ENCODE measurements at places on chromosomes 13 and 19.

- no peak for DNase-seq
Measured at GRCh38 chr19:10431943-10432735, 11.8 kb downstream of the PDE4A start.

- no peak for DNase-seq
Measured at GRCh38 chr13:94481941-94482340, 2.5 kb upstream of the DCT start.

DNA sequence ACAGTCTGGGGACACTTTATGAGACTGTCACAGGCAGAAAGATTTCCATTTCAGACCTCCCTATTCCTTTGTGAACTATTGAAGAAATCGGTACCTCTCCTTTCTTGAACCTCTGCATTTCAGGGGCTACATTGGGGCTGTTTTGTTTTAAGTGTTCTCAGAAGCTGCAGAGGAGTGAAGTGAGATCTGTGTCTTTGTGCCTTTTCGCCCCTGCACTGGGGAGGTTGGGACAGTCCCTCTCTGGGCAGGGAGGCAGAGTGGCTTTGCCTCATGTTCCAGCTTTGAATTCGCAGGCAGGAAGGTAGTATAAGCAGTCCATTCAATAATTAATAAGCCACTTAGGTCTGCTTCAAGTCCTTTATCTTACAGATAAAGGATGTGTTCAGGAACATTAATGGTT, 9.5 kb upstream of the AMER2 start:
- no peak for DNase-seq

DNA sequence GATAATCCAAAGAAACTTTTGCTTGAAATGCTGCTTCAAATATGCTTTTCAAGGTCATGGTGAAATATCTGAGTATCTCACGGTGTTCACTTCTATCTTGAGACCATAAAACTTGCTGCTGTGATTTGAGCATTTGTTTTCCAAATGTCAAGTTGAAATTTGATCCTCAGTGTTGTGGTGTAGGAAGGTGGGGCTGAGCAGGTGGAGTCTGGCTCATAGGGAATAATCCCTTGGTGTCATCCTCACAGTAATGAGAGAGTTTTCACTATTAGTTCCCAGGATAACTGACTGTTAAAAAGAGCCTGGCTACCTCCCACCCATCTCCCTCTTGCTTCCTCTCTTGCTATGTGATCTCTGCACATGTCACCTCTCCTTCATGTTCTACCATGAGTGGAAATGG, 858.0 kb upstream of the SLITRK5 start:
- no peak for DNase-seq

DNA sequence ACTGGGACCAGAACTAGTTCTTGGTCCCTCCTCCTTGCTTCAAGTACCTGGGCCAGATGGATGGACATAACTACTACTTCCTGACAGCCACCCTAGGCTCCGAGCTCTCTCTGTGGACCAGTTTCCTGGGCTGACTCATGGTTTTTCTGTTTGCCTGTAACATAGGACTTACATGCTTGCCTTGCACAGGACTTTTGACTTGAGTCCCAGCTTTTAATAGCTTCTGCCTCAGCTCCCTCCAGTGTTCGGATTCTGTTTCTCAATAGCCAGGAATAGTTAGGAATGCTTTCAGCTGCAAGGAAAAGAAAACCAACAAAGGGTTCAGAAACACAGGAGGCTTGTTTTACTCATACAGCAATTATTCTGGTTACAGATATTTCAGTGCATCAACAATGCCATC, 405.9 kb downstream of the ZNF536 start:
- DNase-seq, result no peak

- no peak for DNase-seq
Measured at GRCh38 chr13:34124666-34125306, 306.8 kb downstream of the RFC3 start.

GRCh38 chr19:30206187-30206586, 166.0 kb upstream of the ZNF536 start:
- DNase-seq, result no peak

- no peak for DNase-seq
Measured at GRCh38 chr13:24123761-24124160, 36.8 kb upstream of the SPATA13 start.

- DNase-seq, result no peak
Measured at GRCh38 chr13:113526466-113527220, 36.1 kb upstream of the DCUN1D2 start.

DNA sequence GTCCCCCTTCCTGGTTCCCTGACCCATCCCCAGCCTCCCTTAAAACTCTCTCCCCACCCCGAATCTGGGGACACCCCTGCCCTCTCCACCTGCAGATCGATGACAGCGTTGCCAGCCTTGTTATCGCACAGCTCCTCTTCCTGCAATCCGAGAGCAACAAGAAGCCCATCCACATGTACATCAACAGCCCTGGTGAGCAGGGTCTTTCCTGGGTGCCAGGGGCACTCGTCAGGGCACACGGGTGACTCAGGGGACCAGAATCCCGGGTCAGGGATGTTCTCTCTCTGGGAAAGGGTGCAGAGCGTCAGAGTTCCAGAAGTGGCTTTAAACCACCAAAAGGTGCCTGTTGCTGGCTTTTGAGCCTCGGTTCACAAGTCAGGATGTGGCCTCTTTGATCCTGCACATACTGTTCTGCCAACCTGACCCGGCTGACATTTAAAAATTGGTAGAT, 1.0 kb downstream of the CLPP start:
- peak; percentile 55 for DNase-seq

DNA sequence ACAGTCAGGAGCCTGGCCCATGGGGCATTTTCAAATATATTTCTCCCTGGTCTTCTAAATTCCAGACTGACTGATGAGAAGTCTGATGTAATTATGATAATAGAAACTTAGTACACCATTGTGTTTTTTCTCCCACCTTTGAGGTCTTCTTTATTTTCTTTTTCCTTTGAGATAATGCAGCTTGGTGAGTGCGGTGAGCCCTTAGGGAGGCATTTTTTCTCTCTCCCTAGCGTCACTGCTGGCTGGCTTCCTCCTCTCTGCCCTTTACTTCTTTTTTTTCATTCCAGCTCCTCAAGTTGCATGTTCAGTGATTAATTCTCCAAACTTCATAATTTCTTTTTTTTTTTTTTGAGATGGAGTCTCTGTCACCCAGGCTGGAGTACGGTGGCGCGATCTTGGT, 12.8 kb upstream of the CDC42EP5 start:
- DNase-seq, result no peak

DNA sequence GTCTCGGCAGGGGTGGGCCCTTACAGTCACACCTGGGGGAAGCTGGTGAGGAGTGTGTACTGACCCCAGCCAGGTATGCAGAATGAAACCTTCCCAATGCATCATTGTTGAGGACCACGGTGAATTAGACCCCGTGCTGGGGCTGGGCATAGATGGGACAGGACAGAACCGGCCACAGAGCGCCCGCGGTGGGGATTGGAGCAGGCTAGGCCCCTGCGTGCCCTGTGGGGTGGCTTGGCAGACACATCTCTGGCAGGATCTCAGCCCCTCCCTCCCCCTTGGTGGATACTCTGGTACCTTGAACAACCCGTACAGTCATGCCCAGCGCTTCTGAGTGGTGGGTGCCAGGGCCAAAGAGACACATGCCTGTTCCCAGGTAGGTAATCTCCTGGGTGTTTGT, 200.6 kb downstream of the TEX29 start:
- no peak for DNase-seq

DNA sequence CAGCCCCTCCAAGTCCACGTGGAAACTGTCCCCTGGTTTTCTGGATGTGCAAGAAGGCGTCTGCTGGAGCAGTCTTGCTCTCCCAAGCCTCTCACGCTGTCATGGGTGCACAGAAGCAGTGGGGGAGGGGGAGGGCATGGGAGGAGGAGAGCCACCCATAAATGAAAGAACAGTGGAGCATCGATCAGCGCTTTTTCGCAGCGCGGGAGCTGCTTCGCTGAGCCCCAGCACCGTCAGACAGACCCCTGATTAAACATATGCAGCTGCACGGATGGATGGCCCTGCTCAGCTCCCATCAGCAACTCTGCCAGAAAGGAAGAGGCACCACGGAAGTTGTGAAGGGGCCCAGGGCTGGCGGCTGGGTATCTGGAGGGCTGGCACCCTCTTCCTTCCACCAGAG, 264.9 kb downstream of the UQCRFS1 start:
- no peak for DNase-seq

- no peak for DNase-seq
Measured at GRCh38 chr13:96744367-96745331, 249.6 kb downstream of the OXGR1 start.

DNA sequence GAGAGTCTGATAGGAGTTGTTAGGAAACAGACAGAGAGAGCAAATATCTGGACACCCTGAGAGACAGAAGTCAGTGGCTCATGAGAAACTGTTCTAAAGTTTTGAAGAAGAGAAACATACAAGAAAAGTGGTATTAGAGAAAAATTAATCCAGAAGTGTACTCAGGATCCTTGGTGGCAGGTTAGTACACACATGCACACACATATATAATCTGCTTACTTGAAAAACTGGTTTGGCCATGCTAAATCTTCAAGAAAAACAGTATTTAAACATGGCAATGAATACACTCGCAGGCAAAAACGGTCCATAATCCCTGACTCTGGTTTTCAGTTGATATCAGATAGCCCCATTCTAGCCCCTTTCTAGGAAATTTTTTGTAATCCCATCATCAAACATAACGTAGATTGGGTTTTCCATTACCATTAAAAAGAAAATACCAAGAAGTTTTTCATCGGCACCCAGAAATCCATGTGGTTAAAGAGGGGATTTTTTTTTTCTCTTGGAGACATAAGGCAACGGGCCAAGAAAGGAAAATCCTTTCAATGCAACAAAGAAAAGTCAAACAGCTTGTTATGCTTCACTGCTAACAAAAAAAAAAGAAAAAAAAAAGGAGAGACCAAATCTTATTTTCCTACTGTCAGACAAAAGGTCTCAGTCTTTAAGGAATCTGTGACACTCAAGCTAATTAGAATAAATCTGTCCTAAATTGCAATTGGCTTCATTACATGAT, 178.0 kb upstream of the MIR17HG start:
- DNase-seq, result no peak

DNA sequence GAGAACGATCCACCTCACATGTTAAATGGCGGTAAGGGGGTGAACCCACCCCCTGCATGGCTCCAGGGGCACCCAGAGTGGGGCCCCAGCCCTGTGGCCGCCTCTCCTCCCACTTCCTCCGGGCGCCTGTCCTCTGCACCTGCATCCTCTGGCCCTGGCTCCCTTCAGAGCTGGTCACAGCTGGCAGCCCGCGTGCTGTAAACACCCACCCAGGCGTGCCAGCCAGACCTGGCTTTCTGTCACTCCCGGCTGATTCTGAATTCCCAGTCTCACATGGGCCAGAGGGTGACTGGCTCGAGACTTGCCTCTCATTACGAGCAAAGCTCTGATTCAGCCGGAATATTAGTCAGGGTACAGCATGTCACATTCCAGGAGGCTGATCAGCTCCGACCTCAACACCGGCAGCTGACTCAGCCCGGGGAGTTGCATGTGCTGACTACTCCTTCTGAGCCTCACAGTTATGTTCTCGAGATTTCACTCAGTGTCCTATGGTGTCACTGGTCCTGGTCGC, 75.1 kb downstream of the GNG7 start:
- peak; percentile 70 for DNase-seq

GRCh38 chr19:35856546-35857149, at the start of gene KIRREL2:
KIRREL2 (plus strand) TSS chr19:35856911; CDS start chr19:35857120, 209 bp downstream.
- no peak for DNase-seq

- no peak for DNase-seq
Measured at GRCh38 chr13:113897161-113897560, 33.3 kb upstream of the GAS6 start.

- DNase-seq, result no peak
Measured at GRCh38 chr13:90443268-90443667, 904.2 kb upstream of the MIR17HG start.

DNA sequence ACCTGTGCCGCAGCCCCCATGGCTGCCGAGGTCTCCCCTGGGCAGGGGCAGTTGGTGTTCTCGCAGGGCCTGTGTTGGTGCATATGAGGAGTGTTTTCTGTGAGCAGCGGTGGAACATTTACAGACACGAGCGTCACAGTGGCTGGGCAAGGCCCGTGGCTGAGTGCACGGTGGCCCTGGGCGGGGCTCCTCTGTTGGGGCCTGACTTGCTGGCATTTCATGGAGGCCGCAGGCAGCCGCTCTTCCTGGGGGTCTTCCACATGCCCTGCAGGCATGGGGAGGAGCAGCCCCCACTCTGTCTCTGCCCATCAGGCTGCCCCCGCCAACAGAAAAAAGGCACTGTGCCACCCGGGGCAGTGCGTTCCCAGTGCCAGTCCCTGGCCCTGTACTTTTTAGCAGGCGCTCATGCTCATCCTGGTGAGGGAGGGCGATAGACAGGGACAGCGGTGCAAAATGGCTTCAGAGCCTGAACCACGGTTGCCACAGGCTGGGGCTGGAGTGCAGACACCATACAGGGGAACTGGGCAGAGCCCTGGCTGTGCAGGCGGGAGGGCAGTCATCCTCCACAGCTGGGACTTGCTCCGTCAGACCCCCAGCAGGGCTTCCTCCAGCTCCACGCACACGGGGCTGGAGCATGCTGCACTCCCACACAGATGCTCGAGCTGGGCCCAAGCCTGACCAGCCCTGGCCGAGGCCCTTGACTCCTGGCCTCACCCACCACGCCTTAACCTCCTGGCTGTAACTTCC, 23.5 kb downstream of the TFDP1 start:
- DNase-seq, result no peak

- no peak for DNase-seq
Measured at GRCh38 chr13:25224151-25224550, 52.1 kb upstream of the AMER2 start.

- no peak for DNase-seq
Measured at GRCh38 chr19:12858041-12858928, 20.0 kb downstream of the MAST1 start.

DNA sequence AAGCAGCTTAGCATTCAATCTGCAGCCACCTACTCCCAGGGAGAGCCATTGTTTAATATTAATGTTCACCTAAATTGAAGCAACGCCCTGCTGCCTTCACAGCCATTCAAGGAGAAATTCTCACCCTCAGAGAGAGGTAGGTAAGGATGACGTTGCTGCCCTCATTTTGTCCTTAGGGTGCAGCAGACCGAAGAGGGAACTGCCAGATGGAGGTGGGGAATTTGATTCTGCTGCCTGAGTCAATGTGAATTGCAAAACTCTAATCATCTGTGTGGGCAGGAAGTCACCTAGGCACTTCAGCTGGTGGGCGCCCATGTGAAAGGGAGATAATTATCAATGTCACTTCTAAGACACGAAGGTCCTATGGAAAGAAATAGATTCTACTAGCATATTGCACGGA, 503.4 kb downstream of the TBC1D4 start:
- no peak for DNase-seq

- peak; percentile 70 for DNase-seq
Measured at GRCh38 chr19:41993612-41994483, at the start of gene ATP1A3. ATP1A3 (minus strand) TSS chr19:41994230; CDS start chr19:41994076, 154 bp downstream.

- DNase-seq, result no peak
Measured at GRCh38 chr13:21696865-21697448, 26.1 kb downstream of the FGF9 start.
